NCI-H1417 treated with DMSO at 0.1 percent for 48 hours (cell line): ENCODE measurements at places on chromosomes 11 and 22.

- DNase-seq: no peak
These were observed 15.4 kb downstream of the SLC3A2 start for GRCh38 chr11:62896049-62896448.

- no peak for DNase-seq
These were observed 151.1 kb downstream of the METTL15 start for GRCh38 chr11:28259177-28259843.

GRCh38 chr11:9726321-9727022, 62.6 kb downstream of the SWAP70 start:
- peak; percentile 86 for DNase-seq

DNA sequence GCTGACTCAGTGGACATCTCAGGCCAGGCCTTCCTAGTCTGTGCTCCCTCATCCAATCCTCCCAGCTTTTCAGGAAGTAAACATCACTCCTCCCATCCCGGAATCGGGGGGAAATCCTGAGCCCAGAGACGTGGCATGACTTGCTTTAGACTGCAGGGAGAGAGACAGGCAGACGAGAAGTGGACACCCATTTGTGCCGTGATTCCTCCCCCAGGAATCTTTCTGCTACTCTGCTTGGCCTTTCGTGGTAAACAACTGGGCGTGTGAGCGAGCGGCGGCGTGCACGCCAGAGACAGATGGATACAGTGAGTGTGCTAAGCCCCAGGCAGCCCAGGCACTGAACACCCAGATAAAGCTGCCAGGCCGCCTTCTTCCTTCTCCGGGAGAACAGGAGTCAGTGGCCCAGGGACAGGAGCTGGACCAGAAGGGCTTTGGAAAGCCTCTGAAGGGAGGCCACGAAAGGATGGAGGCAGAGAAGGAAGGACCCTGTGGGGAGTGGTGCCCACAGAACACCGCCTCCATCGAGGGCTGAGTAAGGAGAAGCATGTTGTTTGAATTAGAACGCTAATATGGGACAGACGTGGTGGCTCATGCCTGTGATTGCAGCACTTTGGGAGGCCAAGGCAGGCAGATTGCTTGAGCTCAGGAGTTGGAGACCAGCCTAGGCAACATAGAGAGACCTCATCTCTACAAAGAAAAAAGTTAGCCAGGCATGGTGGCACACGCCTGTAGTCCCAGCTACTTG, 53.0 kb upstream of the PRR5 start:
- no peak for DNase-seq

DNA sequence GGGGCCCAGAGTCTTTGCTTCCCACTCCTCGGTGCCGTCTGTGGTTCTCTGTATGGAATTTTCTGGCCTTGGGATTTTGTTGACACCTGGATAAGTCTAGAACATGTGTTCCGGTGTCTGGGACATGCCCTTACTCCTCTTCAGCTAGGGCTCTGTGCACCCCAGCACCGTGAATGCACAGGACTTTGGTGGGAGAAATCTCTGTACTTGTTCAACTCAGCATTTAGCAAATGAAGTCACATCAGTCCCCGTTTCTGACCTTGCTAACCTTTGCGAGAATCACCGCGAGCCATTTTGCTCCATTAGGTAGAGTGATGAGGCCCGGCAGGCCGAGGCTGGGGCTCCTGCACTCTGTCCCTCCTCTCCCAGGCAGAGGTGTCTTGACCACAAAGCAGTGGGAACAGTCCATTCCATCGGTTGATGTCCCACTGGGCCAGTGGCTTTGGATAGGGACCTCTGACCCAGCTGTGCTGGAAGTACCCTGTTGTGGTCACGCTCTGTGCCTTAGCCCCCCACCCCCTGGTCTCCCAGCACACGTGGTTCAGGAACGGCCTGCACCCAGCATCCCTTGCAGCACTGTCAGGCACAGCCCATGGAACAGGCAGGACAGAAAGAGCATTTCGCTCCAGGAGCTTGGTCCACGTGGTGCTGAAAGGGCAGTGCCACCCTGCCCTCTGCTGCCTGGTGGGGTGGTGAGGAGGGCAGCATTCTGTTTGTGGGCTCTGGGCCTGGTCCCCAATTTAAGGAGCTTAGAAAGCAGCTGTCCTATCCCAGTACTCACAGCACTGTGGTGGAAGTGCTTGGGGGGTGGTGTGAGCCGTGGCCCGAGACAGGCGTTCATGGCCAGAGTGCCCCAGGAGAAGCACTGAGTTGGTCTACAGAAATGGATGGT, 73.4 kb downstream of the MED15 start:
- no peak for DNase-seq
